Ovary (tissue), 10 donors: ENCODE measurements at places on chromosomes 5 and 9.

DNA sequence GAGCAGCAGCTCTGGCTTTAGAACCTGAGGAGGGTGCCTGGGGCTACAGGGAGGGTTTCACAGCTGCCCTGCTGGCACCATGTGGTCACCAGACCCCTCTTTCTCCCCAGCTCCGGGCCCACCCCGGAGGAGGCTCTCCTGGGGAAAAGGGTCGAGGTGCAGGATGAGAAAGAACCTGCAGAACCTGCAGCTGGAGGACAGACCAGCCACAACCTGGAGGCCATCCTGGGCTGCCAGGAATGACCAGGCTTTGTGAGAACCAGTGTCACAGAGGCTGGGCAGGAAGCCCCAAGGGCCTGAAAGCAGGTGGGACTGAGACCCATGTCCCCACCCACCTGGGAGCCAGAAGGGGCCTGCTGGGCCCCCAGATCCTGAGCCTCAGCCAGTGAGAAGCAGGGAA is 23.0 kb downstream of the SEMA4D start:
- DNase-seq: no peak

DNA sequence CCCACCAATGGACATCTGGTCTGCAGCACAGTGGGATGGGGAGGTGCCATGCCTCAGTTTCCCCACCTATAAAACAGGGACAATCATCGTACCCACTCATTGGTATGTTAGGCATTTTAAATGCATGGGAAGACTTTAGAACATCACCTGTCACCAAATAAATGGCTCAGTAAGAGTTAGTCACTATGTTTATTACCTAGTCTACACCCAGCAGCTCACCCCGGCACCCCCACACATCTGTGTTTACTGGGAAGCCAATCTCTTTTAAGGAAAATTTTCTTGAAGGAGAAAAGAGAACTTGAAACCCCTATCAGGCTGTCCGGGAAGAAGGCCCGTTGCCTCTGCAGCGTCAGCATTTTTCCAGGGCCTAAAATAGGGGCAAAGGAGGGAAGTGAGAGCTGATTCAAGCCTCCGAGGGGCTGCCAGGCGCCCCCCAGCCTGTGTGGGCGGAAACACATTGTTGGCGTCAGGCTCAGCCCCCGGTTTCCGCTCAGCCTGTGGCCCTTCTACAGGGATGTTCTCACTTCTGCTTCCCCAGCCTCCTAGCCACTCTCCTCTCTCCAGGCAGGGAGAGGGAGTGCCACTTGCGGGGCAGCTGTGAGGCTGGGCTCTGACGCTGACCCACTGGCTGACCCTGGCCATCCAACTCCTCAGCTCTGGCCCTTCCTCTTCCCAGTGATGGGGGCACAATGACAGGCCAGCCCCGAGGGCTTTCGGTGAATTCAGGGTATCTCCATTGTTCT is 4.6 kb downstream of the CSF1R start:
- DNase-seq: peak; percentile 35

DNA sequence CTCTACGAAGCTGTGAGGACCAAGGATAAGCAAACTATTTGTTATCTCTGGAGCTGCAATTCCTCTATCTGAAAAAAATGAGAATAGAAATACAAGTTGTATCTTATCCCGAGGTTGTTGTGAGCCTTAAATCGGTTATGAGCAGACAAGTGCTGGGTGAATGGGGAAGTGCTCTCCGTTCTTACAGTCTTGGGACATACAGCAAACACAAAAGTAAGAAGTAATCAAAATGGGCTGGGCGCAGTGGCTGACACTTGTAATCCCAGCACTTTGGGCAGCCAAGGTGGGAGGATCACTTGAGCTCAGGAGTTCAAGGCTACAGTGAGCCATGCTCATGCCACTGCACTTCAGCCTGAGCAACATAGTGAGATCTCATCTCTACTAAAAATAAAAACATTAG is 31.7 kb downstream of the ITK start:
- no peak for DNase-seq

GRCh38 chr5:172745838-172746237 is 25.2 kb downstream of the DUSP1 start:
- no peak for DNase-seq

- DNase-seq: no peak
These were observed 20.3 kb downstream of the WHRN start for GRCh38 chr9:114484854-114485443.

- no peak for DNase-seq
These were observed 276.0 kb upstream of the DAP start for GRCh38 chr5:11037080-11037479.

GRCh38 chr9:122420315-122420714 is 49.5 kb downstream of the PTGS1 start:
- no peak for DNase-seq

GRCh38 chr9:11158676-11159075 is 545.9 kb upstream of the PTPRD start:
- DNase-seq: no peak

GRCh38 chr9:95148208-95148520 is 169.3 kb downstream of the FANCC start:
- DNase-seq: no peak

- DNase-seq: no peak
These were observed 14.3 kb downstream of the GEMIN5 start for GRCh38 chr5:154923441-154924430.

GRCh38 chr5:148208226-148208625 is 5.4 kb downstream of the SPINK6 start:
- DNase-seq: no peak

DNA sequence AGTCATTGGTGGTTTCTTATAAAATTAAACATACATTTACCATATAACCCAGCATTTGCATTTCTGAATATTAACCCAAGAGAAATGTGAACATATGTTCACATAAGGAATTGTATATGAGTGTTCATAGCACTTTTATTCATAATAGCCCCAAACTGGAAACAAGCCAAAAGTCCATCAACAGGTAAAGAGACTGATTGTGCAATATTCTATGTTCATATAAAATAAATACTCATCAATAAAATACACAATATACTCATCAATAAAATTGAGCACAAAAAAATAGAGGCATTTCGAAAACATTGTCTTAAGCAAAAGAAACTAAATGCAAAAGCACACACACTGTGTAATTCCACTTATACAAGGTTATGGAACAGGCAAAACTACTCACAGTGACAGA is 3.7 kb downstream of the SMIM23 start:
- no peak for DNase-seq

DNA sequence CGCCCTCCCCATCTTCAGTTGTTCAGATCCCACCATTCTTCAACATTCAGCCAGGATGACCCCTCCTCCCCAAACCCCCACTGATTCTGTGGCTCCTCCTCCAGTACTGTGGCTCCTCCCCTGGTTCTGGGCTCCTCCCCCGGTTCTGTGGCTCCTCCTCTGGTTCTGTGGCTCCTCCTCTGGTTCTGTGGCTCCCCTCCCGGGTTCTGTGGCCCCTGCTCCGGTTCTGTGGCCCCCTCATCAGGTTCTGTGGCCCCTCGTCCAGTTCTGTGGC is 32.8 kb downstream of the C5orf15 start:
- no peak for DNase-seq

GRCh38 chr5:44022622-44023021 is 366.6 kb downstream of the FGF10 start:
- no peak for DNase-seq

DNA sequence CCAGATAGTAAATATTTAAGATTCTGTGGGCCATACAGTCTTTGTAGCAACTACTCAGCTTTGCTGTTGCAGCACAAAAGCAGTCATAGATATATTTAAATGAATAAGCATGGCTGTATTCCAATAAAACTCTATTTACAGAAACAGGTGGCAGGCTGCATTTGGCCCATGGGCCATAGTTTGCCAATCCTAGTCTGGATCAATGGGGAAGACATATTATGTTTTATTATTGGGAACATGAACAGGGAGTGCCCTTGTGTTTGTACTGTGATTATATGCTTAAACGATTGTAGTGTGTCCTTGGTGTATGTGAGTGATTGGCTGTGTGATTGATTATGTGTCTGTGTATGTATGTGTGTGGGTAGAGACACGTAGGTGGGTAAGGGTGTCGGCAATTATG is 12.0 kb upstream of the CCL27 start:
- no peak for DNase-seq

DNA sequence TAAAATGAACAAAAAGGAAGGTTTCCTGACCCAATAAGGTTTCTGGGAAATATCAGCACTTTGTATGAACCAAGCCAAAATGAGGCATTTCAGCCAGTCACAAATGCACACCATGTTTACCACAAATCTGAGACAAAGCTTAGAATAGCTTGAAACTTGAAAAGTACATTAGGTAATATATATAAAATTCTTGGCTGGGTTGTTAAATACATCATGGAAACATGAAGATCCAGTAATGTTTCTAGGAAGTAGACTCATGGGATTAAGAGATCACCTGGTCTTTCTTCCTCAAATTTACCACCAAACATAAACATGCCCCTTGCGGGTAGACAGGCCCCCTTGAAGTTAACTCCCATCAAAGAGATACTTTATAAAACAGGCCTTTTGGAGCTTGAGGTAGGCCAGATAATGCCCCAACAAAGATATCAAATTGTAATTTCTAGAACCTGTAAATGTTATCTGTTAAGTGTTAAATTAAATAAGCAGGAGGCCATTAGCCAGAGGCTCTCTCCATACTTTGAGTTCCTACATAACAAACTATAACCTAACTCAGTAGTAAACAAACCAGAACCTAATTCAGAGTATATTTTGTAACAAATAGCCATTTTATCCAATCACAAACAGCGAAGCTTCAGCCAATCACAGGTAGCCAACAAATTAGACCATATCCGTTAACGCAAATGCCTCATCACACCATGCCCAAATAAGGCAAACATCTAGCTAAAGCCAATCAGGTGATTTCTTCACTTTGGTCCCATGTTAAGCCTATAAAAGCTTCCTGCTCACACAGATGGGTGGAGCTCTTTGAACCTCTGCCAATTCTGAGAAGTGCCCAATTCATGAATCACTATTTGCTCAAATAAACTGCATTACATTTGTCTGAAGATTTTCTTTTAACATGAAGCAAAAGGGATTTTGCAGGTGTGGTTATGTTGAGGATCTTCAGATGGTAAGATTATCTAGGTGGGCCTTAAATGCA is 127.9 kb upstream of the TARS1 start:
- DNase-seq: no peak

- DNase-seq: no peak
These were observed 26.6 kb downstream of the ERAP2 start for GRCh38 chr5:96902876-96903275.

DNA sequence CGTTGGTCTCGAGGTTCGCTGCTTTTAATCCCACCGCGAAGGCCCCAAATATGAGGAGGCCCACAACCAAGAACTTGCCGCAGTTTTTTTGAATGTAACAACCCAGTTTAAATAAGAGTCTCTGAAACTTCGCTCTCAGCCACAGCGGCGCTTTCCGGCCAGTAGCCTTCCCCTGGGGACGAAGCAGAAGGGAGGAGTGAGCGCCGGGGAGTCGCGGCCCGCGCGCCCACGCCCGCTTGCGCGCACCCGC is 10.4 kb downstream of the PTCH1 start:
- peak; percentile 51 for DNase-seq

- DNase-seq: no peak
These were observed 8.7 kb upstream of the JAKMIP2 start for GRCh38 chr5:147791181-147791580.

- DNase-seq: no peak
These were observed 66.4 kb downstream of the RETREG1 start for GRCh38 chr5:16550316-16550952.

DNA sequence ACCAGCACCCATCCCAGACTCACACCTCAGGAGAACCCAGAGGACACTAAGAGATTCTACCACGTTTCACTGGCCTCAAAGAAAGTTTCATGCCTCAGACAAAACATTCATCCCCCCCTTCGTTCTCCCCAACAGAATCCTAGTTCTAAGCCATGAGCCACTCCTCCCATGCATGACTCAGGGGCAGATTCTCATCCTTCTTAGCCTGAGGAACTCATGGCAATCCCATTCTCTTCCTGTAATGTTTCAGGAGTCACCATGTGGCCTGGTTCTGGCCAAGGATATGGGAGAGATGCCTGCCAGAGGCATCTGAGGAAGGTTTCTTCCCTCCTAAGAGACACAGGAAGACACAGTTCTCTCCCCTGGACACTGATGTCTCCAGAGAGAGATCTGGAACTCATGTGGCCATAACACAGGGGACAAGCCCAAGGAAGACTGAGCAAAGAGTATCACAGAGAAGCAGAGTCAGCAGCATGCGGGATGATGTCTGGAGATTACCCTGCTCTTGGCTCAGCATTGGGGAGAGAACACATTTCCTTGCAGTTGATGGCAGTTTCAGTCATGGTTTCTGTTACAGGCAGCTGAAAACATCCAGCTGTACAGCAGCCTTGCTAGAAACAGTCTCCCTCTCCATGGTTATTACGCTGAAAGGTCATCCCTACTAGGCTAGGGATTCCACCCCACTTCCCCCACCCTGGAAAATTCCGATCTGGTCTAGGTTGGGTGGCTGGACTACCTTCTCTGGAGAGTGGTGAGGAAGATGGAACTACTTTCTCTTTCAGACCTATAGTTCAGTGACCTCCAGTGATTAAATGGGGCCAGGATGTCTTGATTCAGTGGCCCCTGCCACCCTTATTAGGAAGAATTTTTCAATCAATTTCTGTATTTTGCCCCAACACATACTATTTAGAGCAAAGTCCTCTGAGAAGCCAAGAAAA is 115.4 kb downstream of the ZNF608 start:
- DNase-seq: no peak

DNA sequence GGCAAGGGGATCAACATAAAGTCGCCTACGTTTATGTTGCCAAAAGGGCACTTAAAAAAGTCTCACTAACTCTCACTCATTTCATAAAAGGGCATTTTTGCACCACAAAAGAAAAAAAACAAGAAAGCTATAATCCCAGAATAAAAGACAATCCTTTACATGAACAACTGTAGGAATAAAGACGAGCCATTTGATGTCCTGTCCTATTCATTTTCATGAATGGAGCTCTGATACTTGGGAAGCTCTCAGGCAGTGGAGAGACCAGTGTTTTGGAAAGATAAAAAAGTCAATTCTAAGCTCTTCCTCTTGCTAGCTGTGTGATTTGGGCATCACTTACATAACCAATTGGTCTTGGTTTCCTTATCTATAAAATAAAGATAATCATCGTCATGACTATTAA is 95.5 kb upstream of the EQTN start:
- DNase-seq: no peak

GRCh38 chr9:70000469-70000868 is 43.2 kb upstream of the MAMDC2 start:
- no peak for DNase-seq

DNA sequence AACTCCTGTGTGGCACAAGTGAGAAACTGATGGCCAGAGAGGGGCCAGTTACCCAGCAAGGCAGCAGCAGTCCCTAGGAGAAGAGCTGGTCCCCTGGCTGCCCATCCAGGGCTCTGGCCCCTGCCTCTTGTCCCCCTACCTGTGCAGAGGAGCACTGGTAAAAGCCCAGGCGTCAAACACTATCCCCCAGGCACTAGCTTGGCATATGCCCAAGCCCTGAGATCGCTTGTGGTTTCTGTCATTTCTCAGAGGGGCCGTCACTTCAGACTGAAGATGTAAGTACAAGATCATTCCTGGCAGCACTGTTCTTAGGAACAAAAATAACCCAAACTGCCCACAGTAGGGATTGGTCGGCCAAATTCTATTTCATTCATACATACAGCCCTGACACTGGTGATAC is 53.9 kb downstream of the COL15A1 start:
- no peak for DNase-seq

GRCh38 chr5:21701317-21701716 is 1151.8 kb downstream of the CDH12 start:
- DNase-seq: no peak
